ENCODE measurements at places on chromosomes 3 and 15.
A peak's percentile ranks its signal among the peaks of the same experiment; 100 is the strongest.

DNA sequence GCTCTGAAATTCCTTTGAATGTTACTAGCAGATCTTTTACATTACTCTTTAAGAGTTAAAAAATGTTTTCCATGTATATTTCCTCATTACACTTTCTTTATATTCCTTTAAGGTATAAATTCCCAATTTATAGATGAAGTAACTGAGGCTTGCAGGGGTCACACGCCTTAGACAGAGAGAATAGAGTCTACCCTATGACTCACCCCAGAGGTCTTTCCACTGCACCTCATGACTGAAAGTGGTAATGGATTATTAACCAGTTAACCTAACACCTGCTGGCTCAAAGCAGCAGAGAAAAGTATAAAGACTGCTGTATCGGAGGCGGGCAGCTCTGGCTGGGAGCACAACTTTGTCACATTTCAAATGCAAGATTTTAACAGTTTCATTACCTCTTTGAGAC, 37.7 kb downstream of the LDHAL6B start:
- no peak for DNase-seq

DNA sequence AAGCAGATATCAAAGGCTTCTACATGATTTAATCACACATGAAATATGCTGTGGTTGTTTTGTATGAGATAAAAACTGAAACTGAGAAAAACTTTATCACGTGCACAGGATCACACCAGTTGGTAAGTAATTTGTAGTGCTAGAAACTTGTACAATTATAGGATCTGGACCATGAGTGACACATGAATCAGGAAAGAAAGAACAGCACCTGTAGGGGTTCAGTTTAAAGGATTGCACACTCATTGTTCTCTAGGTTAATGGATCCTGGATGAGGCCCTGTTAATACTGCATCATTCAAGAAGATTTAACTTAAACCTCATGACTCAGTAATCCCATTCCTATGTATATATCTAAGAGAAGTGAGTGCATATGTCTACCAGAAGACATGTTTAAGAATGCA, 87.9 kb downstream of the STT3B start:
- DNase-seq: no peak

- DNase-seq: no peak
These were observed 261.3 kb upstream of the NR2E3 start for GRCh38 chr15:71549091-71549490.

DNA sequence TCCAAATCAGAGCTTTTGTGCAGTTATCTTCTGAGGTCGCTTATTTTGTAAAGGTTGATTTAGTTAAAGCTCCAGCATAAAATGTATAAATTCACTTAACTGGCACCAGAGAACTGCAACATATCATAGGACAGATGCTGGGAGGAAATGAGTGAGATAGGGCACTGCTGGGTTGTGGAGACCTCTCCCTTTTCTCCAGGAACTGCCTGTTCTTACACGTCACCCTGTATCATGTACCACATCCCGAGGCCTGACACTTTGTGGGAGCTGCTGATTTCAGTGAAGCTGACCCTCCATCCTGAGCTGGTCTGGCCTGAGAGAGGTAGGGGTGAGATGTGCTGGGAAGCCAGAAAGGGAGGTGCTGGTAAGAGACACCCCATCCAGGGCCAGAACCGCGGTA, 213.8 kb upstream of the FEZF2 start:
- no peak for DNase-seq

GRCh38 chr3:120879411-120879810, 28.6 kb upstream of the STXBP5L start:
- no peak for DNase-seq

DNA sequence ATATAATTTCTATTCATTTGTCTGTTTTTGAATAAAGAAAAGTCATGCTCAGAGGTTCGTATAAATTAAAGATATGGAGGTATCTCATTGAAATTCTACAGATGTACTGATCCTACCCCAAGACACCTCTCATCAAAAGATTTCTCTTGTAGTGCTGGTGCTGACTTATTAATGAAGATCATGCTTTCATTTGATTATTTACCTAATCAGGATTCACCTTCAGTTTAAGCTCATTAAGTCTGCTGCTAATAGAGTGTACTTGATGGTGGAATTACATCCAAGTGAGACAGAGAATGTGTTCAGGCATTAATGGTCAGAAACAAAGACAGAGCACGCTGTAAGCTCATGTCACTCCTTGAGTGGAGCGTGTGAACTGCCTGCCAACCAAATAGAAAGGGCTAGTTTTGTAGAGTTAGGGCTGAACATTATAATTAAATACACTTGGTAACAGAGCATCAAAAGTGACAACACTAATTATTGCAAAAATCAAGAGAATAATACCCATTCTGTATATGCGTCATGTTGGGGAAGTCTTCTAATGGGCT, 45.5 kb downstream of the KBTBD12 start:
- DNase-seq: no peak

DNA sequence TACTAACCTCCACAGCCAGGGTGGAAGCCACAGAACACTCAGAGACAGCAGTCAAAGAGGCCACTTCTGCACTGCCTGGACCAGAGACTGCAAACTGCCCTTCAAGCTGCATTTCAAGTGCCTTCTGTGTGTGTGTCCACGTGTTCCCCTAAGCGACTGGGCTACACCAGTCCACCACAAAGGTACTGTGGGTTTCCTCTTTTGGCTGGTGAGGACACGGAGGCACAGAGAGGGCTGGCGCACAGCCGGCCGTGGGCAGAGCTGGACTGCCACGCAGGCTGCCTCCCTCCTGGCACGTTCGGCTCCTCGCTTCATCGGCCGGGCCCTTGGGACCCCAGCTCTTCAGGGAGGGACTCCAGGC, 60.9 kb downstream of the MGLL start:
- DNase-seq: no peak

GRCh38 chr15:69292826-69293420, 5.8 kb upstream of the PAQR5 start:
- no peak for DNase-seq

GRCh38 chr3:126440709-126440995, 35.0 kb downstream of the ZXDC start:
- DNase-seq: no peak

GRCh38 chr3:124800076-124800475, 69.8 kb downstream of the UMPS start:
- no peak for DNase-seq

DNA sequence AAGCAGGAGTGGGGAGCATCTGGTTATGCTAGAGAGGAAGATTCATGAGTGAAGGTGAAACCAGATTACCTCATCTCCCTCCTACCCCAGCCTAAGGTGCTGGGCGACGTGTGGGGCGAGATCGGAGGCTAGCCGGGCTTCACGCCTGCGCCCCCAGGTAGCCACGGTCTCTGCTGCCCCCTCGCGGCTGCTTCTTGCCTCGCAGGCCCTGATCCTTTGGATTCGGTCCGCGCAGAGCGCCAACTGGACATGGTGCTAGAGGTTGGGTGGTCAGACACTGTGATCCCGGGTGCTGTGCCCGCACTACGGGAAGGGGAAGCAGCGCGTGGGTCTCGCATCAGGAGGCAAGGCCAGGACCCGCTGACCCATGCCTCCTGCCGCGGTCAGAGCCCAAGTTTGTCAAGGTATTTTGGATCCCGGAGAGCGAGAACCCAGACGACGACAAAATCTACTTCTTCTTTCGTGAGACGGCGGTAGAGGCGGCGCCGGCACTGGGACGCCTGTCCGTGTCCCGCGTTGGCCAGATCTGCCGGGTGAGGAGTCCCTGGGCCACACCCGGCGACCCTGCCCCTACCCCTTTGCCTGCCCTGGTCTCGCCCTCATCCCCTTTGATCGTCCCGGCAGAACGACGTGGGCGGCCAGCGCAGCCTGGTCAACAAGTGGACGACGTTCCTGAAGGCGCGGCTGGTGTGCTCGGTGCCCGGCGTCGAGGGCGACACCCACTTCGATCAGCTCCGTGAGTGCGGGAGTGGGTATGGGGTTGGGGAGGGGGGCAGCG, 4.2 kb downstream of the SEMA3B start:
- peak; percentile 93 for DNase-seq

DNA sequence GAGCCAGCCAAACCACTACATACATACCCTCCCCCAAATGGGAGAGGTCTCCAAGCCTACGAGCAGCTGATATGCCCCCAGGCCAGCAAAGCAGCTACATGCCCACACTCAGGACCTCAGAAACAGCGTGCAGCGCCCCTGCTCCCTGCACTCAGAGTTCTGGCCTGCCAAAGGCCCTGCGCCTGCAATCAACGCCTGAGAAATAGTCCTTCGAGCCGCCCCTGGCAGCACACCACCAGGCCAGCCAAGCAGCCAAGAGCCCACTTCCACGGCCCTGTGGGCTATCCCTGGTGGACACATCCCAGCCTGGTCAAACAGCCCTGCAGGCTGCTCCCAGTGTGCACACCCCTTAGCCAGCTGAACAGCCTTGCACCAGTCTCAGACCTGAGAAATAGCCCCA, 139.1 kb downstream of the DMXL2 start:
- no peak for DNase-seq

GRCh38 chr3:194373899-194374298, 4.4 kb upstream of the LRRC15 start:
- no peak for DNase-seq

DNA sequence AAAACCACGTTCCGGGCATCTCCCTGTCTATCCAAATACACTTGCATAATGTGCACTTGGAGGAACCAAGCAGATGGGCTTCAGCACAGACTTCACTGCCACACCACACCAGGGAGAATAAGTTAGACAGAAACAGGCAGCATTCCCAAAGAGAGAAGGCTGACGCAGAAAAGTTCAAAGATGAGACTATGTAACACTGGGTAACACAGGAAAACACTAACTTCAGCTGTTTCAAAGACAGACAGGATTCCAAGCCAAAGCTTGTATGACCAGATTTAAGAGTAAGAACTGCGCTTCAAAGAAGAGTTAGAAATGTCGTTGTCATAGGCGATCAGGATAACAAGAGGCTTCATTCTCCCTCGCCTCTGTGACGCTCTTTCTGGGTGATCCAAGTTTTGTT, 19.9 kb downstream of the SLC51A start:
- DNase-seq: no peak

DNA sequence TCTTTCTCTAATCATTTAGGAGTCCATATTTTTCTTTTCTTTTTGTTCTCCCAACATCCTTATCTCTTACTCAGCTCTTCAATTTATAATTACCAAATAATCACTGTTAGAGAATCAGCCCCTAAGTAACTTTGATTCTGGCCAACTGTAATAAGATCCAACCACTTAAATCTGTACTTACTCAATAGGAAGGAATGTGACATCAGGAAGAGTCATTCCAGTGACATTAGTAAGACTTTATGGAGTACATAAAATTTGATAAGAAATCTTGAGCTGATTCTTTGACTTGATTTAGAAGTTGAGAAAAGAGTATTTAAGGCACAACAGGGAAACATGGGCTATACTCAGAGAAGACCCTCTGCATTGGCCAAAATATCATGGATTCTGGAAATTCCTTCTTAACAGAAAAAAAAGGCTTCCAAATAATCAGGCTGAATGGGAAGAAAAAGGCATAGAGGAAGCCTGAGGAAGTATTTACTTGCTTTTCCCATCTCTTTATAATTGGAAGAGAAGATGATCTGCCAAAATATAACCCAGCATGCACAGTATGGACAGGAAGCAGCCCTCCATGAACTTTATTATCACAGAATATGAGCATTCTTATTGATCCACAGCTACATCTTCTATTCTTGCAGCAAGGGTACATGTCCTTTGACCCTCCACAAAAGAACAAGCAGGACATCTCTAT, 289.7 kb upstream of the TPRG1 start:
- DNase-seq: peak; percentile 57

DNA sequence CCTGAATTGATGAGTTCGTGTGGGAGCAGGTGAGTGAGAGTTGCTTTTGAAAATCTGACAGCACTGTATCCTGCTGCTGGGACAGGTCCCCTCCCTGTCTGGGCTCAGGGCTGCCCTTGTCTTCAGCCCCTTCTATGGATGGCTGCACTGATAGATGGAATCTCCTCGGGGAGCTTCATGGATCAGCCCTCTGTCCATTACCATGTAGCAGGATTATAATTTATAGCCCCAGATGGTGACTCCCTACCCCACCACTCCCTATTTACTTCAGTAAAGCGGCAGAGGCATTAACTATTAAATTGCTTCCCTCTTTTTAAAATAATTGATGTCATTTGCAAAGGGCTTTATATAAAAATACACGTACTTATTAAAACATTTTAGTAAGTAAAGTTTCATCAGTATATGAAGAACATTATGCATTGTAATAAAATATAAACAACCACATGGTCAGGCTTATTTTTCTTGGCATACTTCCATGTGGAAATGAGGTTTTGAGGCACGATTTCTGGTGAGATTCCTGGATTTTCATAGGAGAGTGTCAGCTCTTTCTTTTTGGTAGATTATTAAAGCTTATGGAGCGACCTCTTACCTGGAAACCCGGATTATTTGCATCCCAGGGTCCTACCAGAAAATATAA, 38.5 kb downstream of the MAP3K13 start:
- DNase-seq: no peak

DNA sequence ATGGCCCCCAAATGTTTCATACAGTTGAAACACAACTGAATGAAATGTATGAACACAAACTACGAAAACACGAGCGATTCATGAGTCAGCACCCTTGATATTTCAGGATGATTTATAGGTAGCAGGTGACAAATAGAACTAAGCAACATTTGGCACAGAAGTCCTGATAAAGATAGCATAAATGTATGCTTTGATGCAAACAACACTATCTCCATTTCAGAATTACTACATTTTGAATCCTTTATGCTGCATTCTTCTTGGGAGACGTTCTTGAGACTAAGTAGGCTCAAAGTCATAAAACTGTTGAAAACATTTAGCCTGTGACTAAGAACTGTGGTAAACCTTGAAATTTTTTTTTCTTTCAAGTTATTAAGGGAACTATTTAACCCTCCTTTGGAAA, 200.3 kb upstream of the ICE2 start:
- peak; percentile 25 for DNase-seq

GRCh38 chr3:39429466-39429865, 22.9 kb downstream of the RPSA start:
- DNase-seq: no peak
